ENCODE measurements at places on chromosomes 2 and 18. TPM values are rescaled to one million over a fixed set of nuclear protein-coding genes. Genes with fewer than 3 reads are reported as not detected.

- no peak for DNase-seq
Measured at GRCh38 chr2:37795456-37795855, 124.0 kb upstream of the CDC42EP3 start.

GRCh38 chr2:238231251-238231793 is 8.5 kb downstream of the HES6 start:
- peak; percentile 16 for DNase-seq

DNA sequence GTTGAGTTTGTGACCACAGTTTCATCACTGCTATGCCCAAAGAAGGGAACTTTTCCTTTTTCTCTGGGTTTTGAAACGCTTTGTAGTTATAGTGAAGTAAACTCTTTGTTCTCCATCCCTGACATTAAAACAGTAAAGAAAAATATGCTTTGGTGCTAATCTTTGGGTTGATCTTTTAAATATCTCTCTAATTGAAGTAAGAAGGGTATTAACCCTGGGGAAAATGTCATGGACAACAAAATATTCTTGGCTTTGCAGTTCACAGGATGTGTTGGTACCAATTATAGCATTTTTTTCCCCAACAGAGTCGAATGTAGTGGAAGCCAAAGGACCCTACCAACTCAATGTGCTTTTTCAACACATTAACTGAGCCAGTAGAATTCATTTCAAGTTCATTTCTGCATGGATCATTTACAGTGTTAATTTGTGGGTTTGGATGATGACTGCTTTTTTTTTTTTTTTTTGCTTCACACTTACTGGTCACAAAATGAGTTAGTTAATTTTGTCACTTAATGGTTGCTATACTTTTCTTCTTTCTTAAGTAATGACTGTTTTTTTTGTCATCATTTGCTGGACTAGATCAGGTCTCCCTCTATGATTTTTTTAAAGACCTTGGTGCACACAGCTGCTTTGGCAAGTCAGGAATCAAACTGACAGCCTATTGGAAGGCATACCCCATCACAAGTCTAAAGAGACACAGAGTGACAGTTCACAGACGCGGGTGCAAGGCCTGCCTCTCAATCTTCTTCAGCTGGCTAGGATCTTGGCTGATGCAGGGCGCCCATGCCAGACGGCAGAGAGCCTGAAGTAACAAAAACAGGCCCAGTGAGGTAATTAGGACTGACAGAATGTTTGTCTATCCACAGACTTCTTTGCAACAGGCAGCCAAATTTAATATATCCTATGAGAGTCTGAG is 98.8 kb upstream of the MMADHC start:
- DNase-seq, result no peak

DNA sequence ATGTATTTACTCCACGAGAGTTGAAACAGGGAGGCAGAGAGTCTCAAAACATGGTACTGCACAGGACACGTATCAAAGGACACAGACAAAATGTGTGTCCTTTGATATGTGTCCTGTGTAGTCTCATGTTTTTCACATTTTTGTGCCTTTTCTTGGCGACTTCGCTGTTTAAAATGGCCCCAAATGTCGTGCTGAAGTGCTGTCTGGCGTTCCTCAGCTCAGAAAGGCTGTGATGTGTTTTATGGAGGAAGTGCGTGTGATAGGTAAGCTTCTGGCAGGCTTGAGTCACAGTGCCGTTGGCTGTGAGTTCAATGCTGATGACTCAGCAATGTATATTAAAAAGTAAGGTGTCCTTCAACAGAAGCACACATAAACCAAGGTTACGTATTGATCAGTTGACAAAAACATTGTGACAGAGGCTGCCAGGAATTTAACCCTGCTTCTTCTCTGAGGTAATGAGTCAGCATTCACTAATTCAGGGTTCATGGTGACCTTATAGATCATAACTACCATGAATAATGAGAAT is 78.2 kb downstream of the DYSF start:
- no peak for DNase-seq

- DNase-seq, result no peak
Measured at GRCh38 chr2:241219856-241220356, 31.4 kb downstream of the ANO7 start.

- no peak for DNase-seq
Measured at GRCh38 chr2:115939902-115940301, 1497.5 kb downstream of the DPP10 start.

- DNase-seq, result no peak
Measured at GRCh38 chr2:231667496-231667895, 40.8 kb upstream of the PTMA start.

DNA sequence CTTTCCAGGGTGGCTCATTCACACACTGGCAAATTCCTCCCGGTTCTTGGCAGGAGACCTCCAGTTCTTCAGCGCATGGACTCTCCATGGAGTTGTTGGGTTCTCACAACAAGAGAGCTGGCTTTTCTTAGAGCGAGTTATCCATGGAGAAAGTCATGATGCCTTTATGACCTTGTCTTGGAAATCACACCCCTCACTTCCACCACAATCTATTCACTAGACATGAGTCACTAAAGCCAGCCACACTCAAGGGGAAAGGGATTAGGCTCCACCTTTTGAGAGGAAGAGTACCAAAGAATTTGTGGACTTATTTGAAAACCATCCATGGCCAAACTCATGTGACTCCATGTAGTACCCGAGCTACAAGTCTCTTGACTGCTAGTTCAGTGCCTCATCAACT is 160.5 kb downstream of the SETBP1 start:
- DNase-seq, result no peak

DNA sequence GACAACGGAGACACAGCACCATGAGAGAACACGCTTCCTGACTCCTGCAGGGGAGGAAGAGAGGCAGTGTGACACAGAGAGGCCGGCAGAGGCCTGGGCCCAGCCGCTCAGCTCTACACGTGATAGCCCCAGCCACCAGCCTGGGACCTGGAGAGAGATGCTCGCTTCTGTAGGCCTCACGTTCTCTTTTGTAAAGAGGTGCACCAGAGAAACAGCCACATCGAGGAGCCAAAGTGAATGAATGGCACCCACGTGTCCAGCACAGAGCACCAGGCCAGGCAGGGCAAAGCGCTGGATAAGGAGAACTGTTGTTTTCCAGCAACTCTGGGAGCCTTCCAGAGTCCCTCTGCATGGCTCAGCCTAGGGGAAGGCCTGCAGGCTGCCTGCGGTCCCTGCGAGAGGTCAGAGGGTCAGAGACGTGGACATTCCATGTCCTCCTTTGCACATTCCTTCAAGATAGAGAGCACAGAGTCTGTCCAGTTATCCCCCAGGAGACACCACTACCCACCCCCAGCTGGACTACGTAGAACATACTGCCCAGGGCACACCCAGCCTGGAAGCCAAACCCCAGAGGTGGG is 14.2 kb downstream of the LIMS2 start:
- DNase-seq, result no peak

- DNase-seq, result no peak
Measured at GRCh38 chr2:115443539-115444185, 1001.2 kb downstream of the DPP10 start.

DNA sequence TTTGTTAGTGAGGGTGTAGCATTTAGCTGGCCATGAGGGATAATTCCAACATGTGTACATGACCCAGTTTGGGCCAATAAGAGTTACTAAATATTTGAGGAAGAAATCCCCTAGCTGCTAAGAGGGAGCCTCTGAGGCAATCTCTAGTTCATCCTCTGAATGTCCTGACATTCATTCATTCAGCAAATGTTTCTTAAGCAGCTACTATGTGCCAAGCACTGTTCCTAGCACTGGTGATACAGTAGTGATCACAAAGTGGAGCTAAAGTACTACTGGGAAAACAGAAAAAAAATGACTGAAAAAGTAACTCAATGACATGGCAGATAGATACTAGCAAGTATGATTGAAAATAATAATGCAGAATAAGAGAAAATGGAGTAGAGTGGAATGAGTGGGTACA is 79.8 kb upstream of the PID1 start:
- DNase-seq, result no peak

- DNase-seq, result peak; percentile 67
Measured at GRCh38 chr2:20065885-20066602, 14.6 kb upstream of the LAPTM4A start.

DNA sequence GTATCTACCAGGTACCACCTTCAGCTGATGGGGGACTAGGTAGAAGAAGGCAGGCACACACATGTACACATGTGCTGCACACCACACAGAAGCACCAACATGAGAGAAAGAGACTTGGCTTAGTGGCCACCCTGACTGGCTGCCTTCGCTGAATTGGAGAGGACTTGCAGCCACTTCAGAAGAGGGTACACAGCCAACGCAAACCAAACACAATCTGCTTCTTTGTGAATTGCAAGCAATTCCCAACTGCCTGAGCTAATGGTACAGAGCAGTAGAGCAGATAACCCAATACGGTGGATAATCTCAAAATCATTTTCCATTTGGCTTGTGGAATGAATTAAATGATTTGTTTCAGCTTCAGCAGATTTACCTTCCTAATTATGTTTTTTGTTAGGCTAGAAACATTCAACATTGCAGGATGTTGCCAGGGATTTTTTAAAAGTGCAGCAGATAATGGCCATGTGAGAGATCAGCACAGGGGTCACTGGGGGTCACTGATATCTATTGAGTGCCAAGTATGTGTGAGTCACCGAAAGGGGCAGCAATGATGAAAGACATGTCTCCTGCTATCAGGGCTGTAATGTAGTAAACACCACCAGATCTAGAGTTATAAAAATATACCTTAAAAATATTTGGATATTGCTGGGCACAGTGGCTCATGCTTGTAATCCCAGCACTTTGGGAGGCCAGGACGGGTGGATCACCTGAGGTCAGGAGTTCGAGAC is 652.6 kb downstream of the BCL11A start:
- no peak for DNase-seq

DNA sequence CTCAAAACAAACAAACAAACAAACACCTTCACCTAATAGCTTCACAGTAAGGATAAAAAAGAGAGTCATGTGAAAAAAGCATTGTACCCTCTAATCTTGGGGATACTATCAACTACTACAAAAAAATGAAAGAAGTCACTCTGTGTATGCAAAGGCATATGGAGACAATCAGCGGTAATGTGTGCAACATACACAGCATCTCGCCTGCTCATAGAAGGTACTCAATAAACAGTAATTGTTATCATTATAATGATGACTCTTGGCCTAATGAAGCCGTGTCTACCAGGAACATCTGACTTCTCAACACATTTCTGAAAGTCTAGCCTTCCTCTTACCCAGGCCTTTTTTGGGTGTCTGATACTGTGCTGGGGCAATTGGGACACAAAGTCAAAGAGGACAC is 55.3 kb downstream of the MYCN start:
- DNase-seq, result no peak

GRCh38 chr2:219466816-219467735 is 31.6 kb upstream of the GMPPA start:
- no peak for DNase-seq

- DNase-seq, result no peak
Measured at GRCh38 chr2:71332435-71332796, 834 bp downstream of the ZNF638 start.

DNA sequence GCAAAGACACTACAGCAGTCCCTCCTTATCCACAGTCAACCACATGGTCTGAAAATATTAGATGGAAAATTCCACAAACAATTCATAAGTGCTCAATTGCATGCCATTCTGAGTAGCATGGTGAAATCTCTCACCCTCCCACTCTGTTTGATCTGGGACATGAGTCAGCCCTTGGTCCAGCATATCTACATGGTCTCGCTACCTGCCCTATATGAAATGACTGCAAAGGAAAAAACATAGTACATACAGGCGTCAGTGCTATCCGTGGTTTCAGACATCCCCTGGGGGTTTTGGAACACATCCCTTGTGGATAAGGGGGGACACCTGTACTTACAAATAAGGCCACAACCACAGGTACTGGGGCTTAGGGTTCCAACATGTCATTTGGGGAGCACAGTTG is 73.7 kb downstream of the CABLES1 start:
- no peak for DNase-seq

GRCh38 chr2:210195101-210195852 is 24.1 kb upstream of the KANSL1L start:
- DNase-seq, result no peak

DNA sequence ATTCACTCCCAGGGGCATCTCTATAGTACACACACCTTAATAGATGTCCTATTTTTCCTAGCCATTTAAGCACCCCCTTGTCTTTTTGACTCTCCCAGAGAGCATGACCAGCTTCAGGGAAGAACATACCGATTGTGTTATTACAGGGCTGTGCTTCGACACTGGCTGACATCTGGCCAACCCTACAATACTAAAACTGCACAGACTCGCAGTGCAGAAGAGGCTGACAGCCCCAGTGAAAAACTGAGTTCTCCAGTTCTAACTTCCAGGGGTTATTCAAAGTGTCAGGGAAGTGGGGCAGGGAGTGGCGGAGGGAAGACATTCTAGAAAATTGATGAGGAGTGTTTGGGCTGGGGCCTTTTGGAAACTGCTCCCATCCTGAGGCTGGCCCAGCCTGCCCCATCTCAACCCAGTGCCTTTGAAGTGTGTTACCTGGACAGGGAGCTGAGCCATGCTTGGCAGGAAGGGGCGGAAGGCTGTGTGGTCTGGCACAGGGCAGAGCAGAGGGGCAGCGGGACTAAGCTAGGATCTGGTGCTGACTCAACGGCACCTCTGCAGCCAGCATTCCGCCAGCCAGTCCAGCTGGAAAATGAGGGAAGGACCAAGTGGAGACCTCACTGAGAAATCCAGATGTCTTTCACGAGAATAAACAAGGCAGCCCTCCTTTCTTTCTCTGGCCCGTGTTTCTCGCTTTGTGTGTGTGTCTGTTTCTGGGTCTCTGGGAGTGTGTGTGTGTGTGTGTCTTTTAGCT is 15.4 kb upstream of the IGFBP5 start:
- DNase-seq, result no peak

GRCh38 chr18:22467760-22468553 is 50.2 kb upstream of the CTAGE1 start:
- DNase-seq, result peak; percentile 19

DNA sequence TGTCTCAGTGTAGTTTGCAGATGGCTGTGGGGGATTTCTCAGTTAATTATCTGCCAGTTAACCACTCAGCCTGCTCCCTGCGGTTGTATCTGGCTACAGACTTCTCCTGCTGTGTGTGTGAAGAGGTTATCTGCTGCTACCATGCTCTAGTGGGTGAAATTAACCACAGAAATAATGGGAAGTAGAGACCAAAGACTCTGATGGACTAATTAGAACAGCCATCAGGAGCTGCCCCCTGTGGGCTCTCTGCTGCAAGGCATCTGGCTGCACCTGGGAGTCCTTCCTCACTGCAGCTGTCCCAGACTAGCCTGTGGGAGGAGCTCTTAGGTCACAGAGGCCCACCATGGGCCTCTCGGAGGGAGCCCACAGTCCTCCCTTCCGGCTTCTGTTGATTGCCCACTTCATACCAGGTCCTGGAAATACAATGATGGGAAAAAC is 66.6 kb downstream of the CTIF start:
- DNase-seq, result no peak

- DNase-seq, result no peak
Measured at GRCh38 chr2:235513984-235514626, 20.3 kb downstream of the AGAP1 start.

- no peak for DNase-seq
Measured at GRCh38 chr18:29969876-29970275, 1072.7 kb downstream of the DSC3 start.

The AUP1 gene
- 86.4 TPM for total RNA-seq

The ABHD1 gene
- not detected for total RNA-seq

The FBXO36 gene
- 1.8 TPM for total RNA-seq

The WDCP gene
- total RNA-seq, result 7.7 TPM

The ARHGAP28 gene
- 2.3 TPM for total RNA-seq

The NXPH2 gene
- total RNA-seq, result 2.0 TPM

The MOCOS gene
- total RNA-seq, result 5.7 TPM

Data from epithelial cell of proximal tubule (primary cell).